ENCODE measurements at places on chromosomes 7 and 10.

GRCh38 chr7:36735172-36735571 is 10.9 kb upstream of the AOAH start:
- no peak for DNase-seq

- DNase-seq = no peak
These were observed 6.2 kb downstream of the PARP12 start for GRCh38 chr7:140056431-140057142.

DNA sequence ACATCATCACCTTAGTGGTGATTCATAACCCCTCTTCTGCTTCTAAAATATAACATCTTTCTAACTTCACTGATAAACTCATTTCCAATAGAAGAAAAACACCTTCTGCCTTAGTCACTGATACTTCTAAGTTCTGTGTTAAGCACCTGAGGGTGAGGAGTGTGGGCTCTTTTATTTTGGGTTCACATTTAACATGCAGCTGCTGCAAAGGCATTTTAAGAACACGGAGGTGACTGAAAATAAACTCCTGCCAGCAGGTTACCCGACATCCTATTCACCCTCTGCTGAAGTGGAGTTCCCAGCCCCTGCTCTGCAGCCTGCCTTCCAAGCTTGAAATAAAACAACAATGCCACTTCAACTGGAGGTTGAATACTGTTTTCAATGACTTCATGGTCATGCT is 202.9 kb upstream of the PLXNA4 start:
- DNase-seq = no peak

- DNase-seq = no peak
These were observed 88.6 kb downstream of the VWDE start for GRCh38 chr7:12315049-12315448.

- DNase-seq = no peak
These were observed 1.9 kb downstream of the SFTPD start for GRCh38 chr10:79947083-79947415.

DNA sequence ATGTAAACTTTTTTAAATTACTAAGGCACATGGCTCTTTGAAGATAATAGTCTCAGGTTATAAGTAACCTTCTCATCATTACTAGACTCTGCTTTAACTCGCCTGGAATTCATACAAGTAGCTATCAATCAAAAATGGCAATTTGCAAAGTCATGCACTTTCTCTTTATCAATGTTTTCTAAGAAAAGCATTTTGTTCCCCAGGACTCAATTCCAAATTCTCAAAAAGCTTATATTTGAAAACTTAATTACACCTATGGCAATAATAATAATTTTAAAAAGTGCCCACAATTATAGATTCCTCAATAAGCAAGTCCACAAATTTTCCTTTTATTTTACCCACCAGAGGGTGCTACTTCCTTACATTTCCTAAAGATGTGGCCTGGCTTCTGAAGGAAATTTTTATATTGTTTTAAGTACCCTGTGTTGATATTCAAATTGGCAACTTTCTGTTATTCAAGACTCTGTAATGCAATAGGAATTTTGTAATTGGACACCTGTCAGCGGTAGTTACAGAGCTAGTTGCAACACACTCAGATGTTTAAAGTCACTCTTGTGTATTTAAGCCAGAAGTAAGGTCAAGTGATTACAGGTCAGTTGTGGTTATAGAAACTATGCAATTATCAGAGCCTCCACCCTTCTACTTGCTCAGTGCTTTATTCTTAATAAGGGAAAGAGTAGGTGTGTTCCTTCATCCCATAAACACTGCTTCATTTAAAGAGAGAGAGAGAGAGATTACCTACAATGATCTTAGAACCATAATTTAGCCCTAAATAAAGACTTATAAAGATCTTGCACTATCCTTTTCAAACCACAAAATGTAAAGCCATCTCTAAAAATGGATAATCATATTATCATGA is 47.1 kb upstream of the HYAL4 start:
- DNase-seq = no peak

Measured in stimulated activated CD4-positive, alpha-beta T cell treated with anti-CD3 and anti-CD28 coated beads, Interleukin-1b, Interleukin-23, amount 100 ng/mL, for 4 hours (primary cell).